Activated B cell treated with CpG ODN at 0.5 μM for 24 hours (primary cell): ENCODE measurements at places on chromosomes 2 and 18. TPM values are rescaled to one million over a fixed set of nuclear protein-coding genes. Genes with fewer than 3 reads are reported as not detected.

DNA sequence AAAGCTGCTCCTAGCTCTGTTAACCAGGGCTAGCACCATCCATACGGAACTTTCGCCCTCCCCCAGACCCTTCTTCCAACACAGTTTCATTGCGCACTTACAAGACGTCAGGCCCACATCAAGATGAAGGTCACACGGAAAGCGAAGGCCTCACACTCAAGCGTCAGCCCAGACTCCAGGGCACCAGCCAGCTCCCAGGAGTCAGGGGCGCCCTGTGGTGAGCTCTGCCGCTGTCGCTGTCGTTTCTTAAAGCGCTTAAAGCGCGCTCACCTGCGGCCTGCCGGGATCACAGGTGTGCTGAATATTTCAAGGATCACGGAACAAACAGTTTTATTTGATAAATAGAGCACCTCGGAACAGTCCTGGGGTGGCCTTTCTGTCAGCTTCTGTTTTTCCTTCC lies 163.1 kb downstream of the CDH20 start:
- no peak overlapping the region for H3K27ac ChIP-seq
- H3K36me3 ChIP-seq = no peaks in the 10 kb centered on the region
- peaks cover 3% of the 10 kb centered on the region for H3K27me3 ChIP-seq
- H3K4me3 ChIP-seq = no peak overlapping the region
- H3K4me1 ChIP-seq = no peaks in the 10 kb centered on the region
- no peak for DNase-seq

DNA sequence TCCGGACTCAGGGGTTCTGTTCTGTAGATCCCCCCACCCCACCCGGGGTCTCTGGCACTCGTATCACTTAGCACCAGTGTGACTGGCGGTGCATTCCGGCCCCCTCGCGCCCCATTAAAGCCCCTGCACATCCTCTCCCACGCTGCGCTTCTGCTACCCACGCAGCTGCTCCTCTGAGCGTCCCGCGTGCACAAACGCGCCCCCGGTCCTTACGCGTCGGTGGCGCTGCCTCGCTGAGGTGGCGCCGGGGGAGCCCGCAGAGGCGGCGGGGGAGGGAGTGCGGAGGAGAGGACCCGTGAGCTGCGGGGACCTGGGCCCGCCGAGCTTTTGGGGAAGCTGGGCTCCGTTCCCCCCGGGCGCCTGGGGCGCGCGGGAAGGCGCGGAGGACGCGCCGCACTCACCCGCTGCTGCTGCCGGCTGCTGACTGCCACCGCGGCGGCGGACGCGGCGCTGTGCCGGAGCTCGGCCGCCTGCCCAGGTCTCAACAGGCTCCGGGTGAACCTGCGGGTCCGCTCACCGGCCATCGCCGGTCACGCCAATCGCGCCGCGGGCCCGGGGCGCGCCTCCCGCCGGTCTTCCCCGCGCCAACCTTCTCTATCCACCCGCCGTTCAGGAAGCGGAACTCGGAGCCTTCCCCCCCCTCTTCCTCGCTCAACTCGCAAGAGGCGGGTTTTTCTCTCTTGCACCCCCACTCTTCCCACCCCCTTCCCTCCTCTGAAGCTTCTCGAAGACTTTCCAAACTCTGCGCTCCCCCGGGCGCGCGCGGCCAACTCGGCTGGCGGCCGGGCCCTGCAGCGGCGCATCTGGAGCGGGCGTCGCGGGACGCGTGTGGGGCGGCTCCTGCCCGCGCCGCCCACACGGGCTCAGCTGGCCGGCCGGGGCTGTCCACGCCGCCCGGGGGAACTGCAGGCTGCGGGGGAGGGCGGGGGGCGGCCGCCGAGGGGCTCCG lies at the start of gene DOCK10:
Gene DOCK10, minus strand, starts transcription at position 618 of the 949 bp plus-strand sequence. Its CDS starts 94 bp downstream, at position 524.
- peak within 1 kb of the TSS; percentile 96 for H3K27ac ChIP-seq
- no peaks in the 10 kb centered on the region for H3K27me3 ChIP-seq
- peaks cover 56% of the 10 kb centered on the region for H3K4me1 ChIP-seq
- peaks cover 10% of the 10 kb centered on the region for H3K36me3 ChIP-seq
- peak; percentile 63 for DNase-seq

DNA sequence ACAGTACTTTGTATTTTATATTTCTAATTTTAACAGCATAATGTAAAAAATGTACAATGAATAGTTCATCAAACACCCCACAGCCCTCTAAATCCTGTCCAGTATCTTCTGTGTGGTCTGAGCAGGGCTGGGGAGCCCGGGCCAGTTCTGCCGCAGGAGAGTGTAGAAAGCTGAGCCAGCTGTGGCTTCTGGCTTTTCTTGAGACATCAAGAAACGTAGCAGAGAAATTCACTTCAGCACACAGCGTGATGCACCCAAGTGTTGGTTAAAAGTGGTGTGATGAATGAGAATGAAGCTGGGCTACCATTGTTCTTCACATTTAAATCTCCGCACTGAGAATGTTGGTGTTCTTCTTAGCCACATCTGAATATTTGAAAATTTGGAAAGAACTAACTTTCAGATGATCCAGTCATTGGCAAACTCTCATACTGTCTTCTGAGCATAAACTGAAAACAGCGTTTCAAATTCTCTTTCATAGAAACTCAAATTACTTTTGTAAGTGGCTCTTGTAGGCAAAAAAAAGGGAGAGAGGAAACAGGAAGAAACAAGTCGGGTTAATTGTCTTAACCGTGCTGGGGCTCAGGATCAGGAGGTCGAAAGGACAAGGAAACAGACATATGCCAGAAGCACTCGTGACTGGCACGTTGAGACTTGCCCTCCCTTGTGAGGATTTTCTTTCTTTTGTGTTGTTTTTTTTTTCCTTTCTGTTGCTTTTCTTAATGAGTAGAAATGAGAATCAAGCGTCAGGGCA lies 23.4 kb upstream of the TMEM87B start:
- no peak for DNase-seq
- no peaks in the 10 kb centered on the region for H3K36me3 ChIP-seq
- no peaks in the 10 kb centered on the region for H3K4me1 ChIP-seq
- peaks cover 5% of the 10 kb centered on the region for H3K27me3 ChIP-seq
- no peak overlapping the region for H3K4me3 ChIP-seq

GRCh38 chr2:1967242-1968208 lies 223.2 kb upstream of the PXDN start:
- H3K36me3 ChIP-seq = no peaks in the 10 kb centered on the region
- H3K27ac ChIP-seq = no peak overlapping the region
- no peaks in the 10 kb centered on the region for H3K27me3 ChIP-seq
- no peak for DNase-seq

DNA sequence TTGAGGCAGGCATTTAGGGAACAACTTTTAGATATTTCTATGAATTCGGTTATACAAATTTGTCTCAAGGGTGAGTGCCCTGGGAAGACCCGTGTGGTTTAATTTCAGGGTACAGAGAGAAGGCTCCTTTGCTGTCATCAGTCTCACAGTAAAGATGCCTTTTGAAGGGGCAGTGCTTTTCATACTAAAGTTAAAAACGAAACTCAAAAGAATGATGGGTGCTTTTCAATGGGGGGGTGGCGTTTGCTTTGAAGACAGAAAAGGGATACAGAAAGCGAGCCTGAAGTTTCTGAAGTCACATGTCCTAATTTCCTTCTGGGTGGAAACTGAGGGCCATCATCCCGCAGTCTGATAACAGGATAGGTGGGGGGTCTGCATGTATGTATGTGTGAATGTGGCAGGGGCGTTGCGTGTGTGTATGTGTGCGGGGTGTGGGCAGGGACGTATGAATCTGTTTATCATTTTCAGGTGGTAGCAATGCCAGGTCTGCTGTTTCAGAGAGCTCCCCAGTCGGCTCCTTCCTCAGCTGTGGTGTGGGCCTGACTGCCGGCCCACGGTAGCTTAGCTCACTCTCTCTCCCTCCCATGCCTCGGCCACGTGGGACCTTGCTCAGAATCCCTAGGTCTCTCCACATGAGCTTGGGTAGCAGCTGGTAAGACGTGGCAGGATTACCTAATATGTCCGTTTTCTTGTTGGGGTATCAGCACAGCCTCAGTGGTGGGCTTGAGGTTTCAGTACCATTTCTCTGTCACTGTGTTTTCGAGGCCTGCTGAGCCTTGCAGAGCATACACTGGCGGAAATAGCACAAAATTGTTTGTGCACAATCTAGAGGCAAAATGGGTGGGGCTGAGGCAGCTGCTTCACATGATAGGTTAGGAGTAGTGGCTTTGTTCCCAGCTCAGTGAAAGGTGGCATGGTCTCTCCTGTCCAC lies 32.7 kb downstream of the ARHGAP25 start:
- H3K36me3 ChIP-seq = peaks cover 2% of the 10 kb centered on the region
- DNase-seq = no peak
- H3K4me3 ChIP-seq = peak overlapping the region; percentile 67
- H3K27ac ChIP-seq = peak overlapping the region; percentile 96

- peaks cover 2% of the 10 kb centered on the region for H3K27me3 ChIP-seq
- H3K4me3 ChIP-seq = no peak overlapping the region
- no peak overlapping the region for H3K27ac ChIP-seq
- DNase-seq = no peak
Observed at GRCh38 chr2:30865243-30865642, 58.0 kb upstream of the CAPN13 start.

- H3K4me3 ChIP-seq = no peak overlapping the region
- DNase-seq = no peak
- no peaks in the 10 kb centered on the region for H3K4me1 ChIP-seq
- H3K36me3 ChIP-seq = no peaks in the 10 kb centered on the region
- no peak overlapping the region for H3K27ac ChIP-seq
Observed at GRCh38 chr18:3117493-3118192, 102.1 kb downstream of the MYOM1 start.

DNA sequence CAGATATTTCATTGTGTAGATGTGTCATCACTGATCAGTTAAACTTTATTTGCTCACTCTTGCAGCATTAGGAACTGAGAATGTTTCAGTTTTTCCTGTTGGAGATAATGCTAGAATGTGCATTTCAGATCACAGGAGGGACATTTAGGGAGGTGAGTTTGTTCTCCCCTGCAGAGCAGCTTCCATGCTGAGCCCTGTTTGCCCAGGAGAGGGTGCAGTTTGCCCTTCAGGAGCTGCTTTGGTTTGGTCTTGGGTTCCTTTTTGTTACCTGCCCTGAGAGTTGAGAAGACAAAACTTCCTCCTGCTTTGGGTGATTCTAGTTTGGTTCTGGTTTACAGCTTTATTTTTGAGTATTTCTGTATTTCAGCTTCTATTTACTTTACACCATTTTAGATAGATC lies 49.9 kb downstream of the DGKD start:
- H3K4me1 ChIP-seq = peaks cover 57% of the 10 kb centered on the region
- peak overlapping the region; percentile 82 for H3K27ac ChIP-seq
- peaks cover 50% of the 10 kb centered on the region for H3K36me3 ChIP-seq
- H3K27me3 ChIP-seq = no peaks in the 10 kb centered on the region
- DNase-seq = no peak

- DNase-seq = no peak
- no peaks in the 10 kb centered on the region for H3K36me3 ChIP-seq
- H3K27ac ChIP-seq = no peak overlapping the region
- no peaks in the 10 kb centered on the region for H3K27me3 ChIP-seq
- H3K4me1 ChIP-seq = peaks cover 6% of the 10 kb centered on the region
Observed at GRCh38 chr18:10119991-10120390, 206.2 kb downstream of the VAPA start.

GRCh38 chr2:60336442-60337141 lies 216.9 kb downstream of the BCL11A start:
- H3K4me1 ChIP-seq = peaks cover 63% of the 10 kb centered on the region
- no peaks in the 10 kb centered on the region for H3K27me3 ChIP-seq
- H3K4me3 ChIP-seq = peak overlapping the region; percentile 32
- peak overlapping the region; percentile 95 for H3K27ac ChIP-seq
- no peak for DNase-seq

GRCh38 chr2:118832791-118833715 lies 14.4 kb downstream of the EN1 start:
- H3K27ac ChIP-seq = no peak overlapping the region
- peaks cover 11% of the 10 kb centered on the region for H3K4me1 ChIP-seq
- H3K27me3 ChIP-seq = peaks cover 61% of the 10 kb centered on the region
- no peaks in the 10 kb centered on the region for H3K36me3 ChIP-seq

GRCh38 chr2:235981631-235982030 lies 186.6 kb downstream of the GBX2 start:
- H3K36me3 ChIP-seq = no peaks in the 10 kb centered on the region
- H3K27me3 ChIP-seq = no peaks in the 10 kb centered on the region
- no peak overlapping the region for H3K4me3 ChIP-seq
- H3K27ac ChIP-seq = no peak overlapping the region
- no peak for DNase-seq

DNA sequence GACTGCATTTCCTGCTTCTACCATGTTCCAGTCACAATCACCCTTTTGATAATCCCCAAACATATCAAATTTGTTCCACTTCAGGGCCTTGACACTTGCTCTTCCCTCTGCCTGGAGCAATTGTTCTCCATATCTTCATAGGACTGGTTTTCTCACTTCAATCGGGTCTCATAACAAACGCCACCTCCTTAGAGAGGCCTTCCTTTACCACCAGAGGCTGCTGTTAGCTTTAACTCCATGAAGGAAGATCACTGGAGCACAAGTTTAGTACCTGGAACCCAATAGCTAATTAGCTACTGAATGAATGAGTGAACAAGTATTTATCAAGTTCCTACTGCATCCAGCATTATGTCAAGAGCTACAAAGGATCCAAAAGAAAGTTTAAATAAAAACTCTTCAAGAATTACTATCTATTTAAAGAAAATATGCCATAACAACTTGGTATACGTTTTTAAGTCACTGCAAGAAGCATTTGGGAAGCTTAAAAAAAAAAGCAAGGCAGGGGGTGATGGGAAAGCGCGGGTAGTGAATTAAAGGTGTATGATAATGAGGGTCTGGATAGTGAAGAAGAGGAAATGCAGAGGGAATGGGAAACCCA lies 58.8 kb downstream of the BAZ2B start:
- H3K4me3 ChIP-seq = no peak overlapping the region
- no peaks in the 10 kb centered on the region for H3K36me3 ChIP-seq
- H3K4me1 ChIP-seq = no peaks in the 10 kb centered on the region

GRCh38 chr2:23499439-23499838 lies 114.5 kb downstream of the KLHL29 start:
- no peaks in the 10 kb centered on the region for H3K36me3 ChIP-seq
- no peak overlapping the region for H3K27ac ChIP-seq
- H3K4me3 ChIP-seq = no peak overlapping the region
- H3K4me1 ChIP-seq = peaks cover 6% of the 10 kb centered on the region
- no peak for DNase-seq

DNA sequence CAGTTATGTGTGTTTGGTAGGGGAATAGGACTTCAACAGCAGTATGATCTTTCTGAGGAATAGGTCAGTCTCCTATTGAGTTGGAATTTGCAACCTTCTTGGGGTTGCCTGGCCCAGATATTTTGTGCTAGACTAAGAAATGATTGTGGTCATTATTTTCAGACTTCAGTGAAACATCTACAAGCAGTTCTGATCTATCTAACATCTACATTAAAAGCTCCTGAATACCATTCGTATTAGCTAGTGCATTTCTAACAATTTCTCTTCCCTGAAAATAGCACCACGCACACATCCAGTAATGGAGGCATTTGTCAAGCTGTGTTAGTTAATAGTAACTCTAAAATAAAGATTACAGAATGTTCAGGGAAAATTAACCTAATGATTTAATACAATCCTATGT lies 179.3 kb downstream of the FIGN start:
- no peak for DNase-seq
- H3K27ac ChIP-seq = no peak overlapping the region
- no peaks in the 10 kb centered on the region for H3K27me3 ChIP-seq
- H3K4me3 ChIP-seq = no peak overlapping the region
- H3K4me1 ChIP-seq = no peaks in the 10 kb centered on the region

Gene SP9
- not detected in 2 replicates for total RNA-seq

Gene NAPG
- 24.5 and 33.3 TPM in 2 replicates for total RNA-seq

Gene AKAIN1
- total RNA-seq = not detected in 2 replicates

Gene ARMC9
- total RNA-seq = 9.0 and 9.5 TPM in 2 replicates

Gene IL36B
- not detected in 2 replicates for total RNA-seq

Gene C1QL2
- not detected in 2 replicates for total RNA-seq

Gene ARPC2
- 711 and 737 TPM in 2 replicates for total RNA-seq

Gene CDC42EP3
- total RNA-seq = 33.2 and 33.3 TPM in 2 replicates

Gene SPDYA
- 1.6 and 2.1 TPM in 2 replicates for total RNA-seq

Gene ITPRIPL1
- total RNA-seq = 2.7 and 4.4 TPM in 2 replicates

Gene CHRNG
- not detected in 2 replicates for total RNA-seq
